Large intestine (tissue), 12 donors: ENCODE measurements at places on chromosomes 3 and 15. TPM values are rescaled to one million over a fixed set of nuclear protein-coding genes. Genes with fewer than 3 reads are reported as not detected.

DNA sequence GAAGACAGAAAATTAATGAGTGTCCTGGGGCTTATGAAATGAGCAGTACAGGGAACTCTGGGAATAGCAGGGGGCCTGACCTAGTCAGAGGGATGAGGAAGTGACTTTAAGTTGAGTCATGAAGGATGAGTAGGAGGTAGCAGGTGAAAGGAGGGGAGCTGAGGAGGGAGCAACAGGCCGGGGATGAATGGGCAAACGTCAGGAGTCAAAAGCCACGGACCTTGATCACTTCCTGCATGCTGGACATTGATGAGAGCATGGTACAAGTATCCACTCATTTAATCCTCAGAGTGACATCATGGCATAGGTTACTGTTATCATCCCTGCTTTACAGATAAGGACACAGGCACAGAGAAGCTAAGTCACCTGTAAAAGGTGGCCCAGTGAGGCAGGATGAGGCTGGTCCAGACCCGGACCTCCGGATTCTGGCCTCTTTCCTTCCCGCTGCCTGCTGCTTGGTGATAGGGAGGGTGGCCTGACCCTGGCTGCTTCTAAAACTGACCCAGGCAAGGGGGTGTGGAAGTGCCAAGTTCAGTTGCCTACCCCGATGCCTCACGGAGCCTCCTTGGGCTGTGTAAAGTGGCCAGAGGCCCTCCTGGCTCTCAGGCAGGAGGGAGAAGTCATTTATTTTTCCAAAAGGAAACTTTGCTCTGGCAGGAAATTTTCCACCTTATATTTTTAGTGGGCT lies 7.6 kb downstream of the CORO2B start:
- no peak overlapping the region for H3K4me3 ChIP-seq
- H3K27ac ChIP-seq: no peak overlapping the region
- DNase-seq: no peak

- DNase-seq: no peak
- H3K36me3 ChIP-seq: no peaks in the 10 kb centered on the region
- H3K27ac ChIP-seq: no peak overlapping the region
- H3K27me3 ChIP-seq: no peaks in the 10 kb centered on the region
- H3K4me3 ChIP-seq: no peak overlapping the region
- peaks cover 4% of the 10 kb centered on the region for H3K4me1 ChIP-seq
These were observed 625.8 kb upstream of the BCHE start for GRCh38 chr3:166462891-166463470.

TLR9 gene
- polyA plus RNA-seq: 0.37 TPM

LDHAL6B gene
- polyA plus RNA-seq: 0.57 TPM

GRCh38 chr3:122803977-122804376 lies 9.1 kb downstream of the SLC49A4 start:
- H3K4me3 ChIP-seq: no peak overlapping the region
- H3K36me3 ChIP-seq: peaks cover 3% of the 10 kb centered on the region
- H3K27me3 ChIP-seq: no peaks in the 10 kb centered on the region
- no peaks in the 10 kb centered on the region for H3K4me1 ChIP-seq
